Smooth muscle cell of trachea (primary cell): ENCODE measurements at places on chromosomes 1 and 21. TPM values are rescaled to one million over a fixed set of nuclear protein-coding genes. Genes with fewer than 3 reads are reported as not detected.

The ANXA9 gene
- total RNA-seq: 0.17 and 0.29 TPM in 2 replicates

The IPP gene
- 16.9 and 20.2 TPM in 2 replicates for total RNA-seq

The TOR3A gene
- total RNA-seq: 50.9 and 70.6 TPM in 2 replicates

The ST6GALNAC3 gene
- total RNA-seq: 0.73 and 0.99 TPM in 2 replicates

The CD5L gene
- not detected in 2 replicates for total RNA-seq

The PRELP gene
- total RNA-seq: 0.73 and 4.3 TPM in 2 replicates

The LCE4A gene
- not detected in 2 replicates for total RNA-seq

The FCMR gene
- total RNA-seq: 0.29 TPM in 1 of 2 replicates, not detected in the other

The KCNJ9 gene
- total RNA-seq: under 0.01 TPM in 1 of 2 replicates, not detected in the other

The ACTN2 gene
- total RNA-seq: under 0.01 TPM in 2 replicates

The CFAP57 gene
- total RNA-seq: under 0.01 and 0.33 TPM in 2 replicates

The TTLL10 gene
- total RNA-seq: not detected in 2 replicates

The GPR153 gene
- 6.4 and 26.5 TPM in 2 replicates for total RNA-seq
